ENCODE measurements at places on chromosomes 2 and 18. TPM values are rescaled to one million over a fixed set of nuclear protein-coding genes. Genes with fewer than 3 reads are reported as not detected.

ANKRD36C gene
- polyA plus RNA-seq: 4.7 TPM

GPR55 gene
- polyA plus RNA-seq: 0.12 TPM

HOXD4 gene
- not detected for polyA plus RNA-seq

ANKRD36B gene
- 4.2 TPM for polyA plus RNA-seq

DNAH7 gene
- not detected for polyA plus RNA-seq

ITPRIPL1 gene
- polyA plus RNA-seq: 1.4 TPM

NRP2 gene
- 1.0 TPM for polyA plus RNA-seq

CTAGE1 gene
- not detected for polyA plus RNA-seq

CHRND gene
- not detected for polyA plus RNA-seq

TEX44 gene
- polyA plus RNA-seq: not detected

SERPINB5 gene
- polyA plus RNA-seq: not detected

TCF23 gene
- not detected for polyA plus RNA-seq

VWC2L gene
- polyA plus RNA-seq: not detected

DYSF gene
- polyA plus RNA-seq: not detected

STRADB gene
- 159 TPM for polyA plus RNA-seq

CCDC141 gene
- 20.1 TPM for polyA plus RNA-seq

VAMP8 gene
- polyA plus RNA-seq: 318 TPM

DSG1 gene
- not detected for polyA plus RNA-seq

NT5C1B gene
- polyA plus RNA-seq: not detected

LYG2 gene
- not detected for polyA plus RNA-seq

SERPINB13 gene
- not detected for polyA plus RNA-seq

GPR45 gene
- not detected for polyA plus RNA-seq

SF3B6 gene
- polyA plus RNA-seq: 181 TPM

MAP2 gene
- 7.3 TPM for polyA plus RNA-seq

ANKRD62 gene
- not detected for polyA plus RNA-seq

RNASEH1 gene
- 31.4 TPM for polyA plus RNA-seq

WNT6 gene
- 0.79 TPM for polyA plus RNA-seq

PRKAG3 gene
- not detected for polyA plus RNA-seq

LYG1 gene
- not detected for polyA plus RNA-seq

C2orf78 gene
- polyA plus RNA-seq: not detected

CFAP65 gene
- not detected for polyA plus RNA-seq

FKBP1B gene
- polyA plus RNA-seq: 1.4 TPM

SIX3 gene
- polyA plus RNA-seq: not detected

ADAM23 gene
- polyA plus RNA-seq: 2.4 TPM

LRRC30 gene
- polyA plus RNA-seq: not detected

MRPL33 gene
- 199 TPM for polyA plus RNA-seq
